Thyroid gland (tissue), 4 donors: ENCODE measurements at places on chromosomes 7 and 10. TPM values are rescaled to one million over a fixed set of nuclear protein-coding genes. Genes with fewer than 3 reads are reported as not detected.

GRCh38 chr10:110774069-110775019 is 97.4 kb upstream of the PDCD4 start:
- DNase-seq: no peak

The P4HA1 gene
- 24.8 TPM for total RNA-seq

DNA sequence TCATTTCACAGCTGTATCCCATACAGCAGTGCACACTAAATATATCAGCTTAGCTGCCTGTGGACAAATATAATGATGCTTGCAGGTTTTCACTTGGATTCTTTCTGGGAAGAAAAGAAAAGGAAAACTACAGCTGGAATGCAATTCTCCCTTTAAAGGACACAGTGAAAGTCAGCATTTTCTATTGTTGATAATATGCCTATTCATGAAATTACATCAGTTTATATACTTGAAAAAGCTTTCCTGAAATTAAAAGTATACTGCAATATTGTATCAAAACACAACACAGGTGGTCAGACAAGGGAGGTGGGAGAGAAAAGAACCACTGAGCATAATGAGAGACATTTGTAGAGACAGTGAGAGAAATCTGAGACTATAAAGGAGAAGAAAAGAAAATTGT is 20.3 kb downstream of the THSD7A start:
- DNase-seq: no peak

GRCh38 chr10:79483299-79483698 is 29.0 kb upstream of the EIF5AL1 start:
- no peak for DNase-seq

GRCh38 chr10:72321248-72322029 is 33.3 kb downstream of the DNAJB12 start:
- DNase-seq: no peak

The GNGT1 gene
- not detected for total RNA-seq

DNA sequence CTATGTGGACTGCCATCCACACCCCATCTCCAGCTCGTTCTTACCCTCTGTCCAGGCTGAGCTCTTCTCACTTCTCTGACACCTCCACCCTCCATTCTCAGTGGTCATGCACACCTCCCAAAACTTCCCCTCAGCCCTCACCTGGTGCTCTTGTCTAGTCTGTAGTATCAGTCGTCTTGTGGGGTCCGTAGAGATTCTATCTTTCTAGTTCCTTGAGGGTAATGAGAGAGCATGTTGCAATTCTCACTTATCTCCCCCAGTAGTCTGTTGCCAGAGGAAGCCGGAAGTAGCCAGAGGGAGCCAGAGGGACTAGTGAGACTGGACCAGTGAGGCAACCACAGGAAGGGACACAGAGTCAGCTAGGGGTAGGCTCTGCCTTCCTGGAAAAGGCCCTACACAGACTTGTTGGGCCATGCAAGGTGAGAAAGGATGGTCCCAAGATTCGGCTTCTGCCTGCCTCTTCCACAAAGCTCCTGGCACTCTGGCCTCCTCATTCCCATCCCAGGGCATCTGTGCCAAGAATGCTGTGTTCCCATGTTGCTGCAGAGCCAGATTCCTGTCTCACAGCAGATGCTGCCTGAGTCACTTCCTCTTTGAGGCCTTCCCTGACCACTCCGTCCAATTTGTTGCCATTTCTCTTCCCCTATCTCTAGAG is 50.6 kb upstream of the DUSP5 start:
- DNase-seq: no peak

- DNase-seq: no peak
Observed at GRCh38 chr7:36474283-36475010, 84.8 kb downstream of the ANLN start.

- no peak for DNase-seq
Observed at GRCh38 chr7:474605-475424, 44.8 kb downstream of the PDGFA start.

- no peak for DNase-seq
Observed at GRCh38 chr10:121702351-121703320, 104.4 kb upstream of the FGFR2 start.

GRCh38 chr10:102118867-102119266 is 1.3 kb downstream of the LDB1 start:
- peak; percentile 64 for DNase-seq

The SAMD9 gene
- 7.5 TPM for total RNA-seq

- no peak for DNase-seq
Observed at GRCh38 chr10:74329873-74330272, 178.9 kb downstream of the ADK start.

GRCh38 chr10:24176658-24177057 is 32.3 kb upstream of the KIAA1217 start:
- DNase-seq: no peak

The ABCB4 gene
- total RNA-seq: 3.7 TPM

The ZNF239 gene
- total RNA-seq: 8.7 TPM

GRCh38 chr7:9645756-9646155 is 1212.3 kb downstream of the NXPH1 start:
- DNase-seq: no peak

DNA sequence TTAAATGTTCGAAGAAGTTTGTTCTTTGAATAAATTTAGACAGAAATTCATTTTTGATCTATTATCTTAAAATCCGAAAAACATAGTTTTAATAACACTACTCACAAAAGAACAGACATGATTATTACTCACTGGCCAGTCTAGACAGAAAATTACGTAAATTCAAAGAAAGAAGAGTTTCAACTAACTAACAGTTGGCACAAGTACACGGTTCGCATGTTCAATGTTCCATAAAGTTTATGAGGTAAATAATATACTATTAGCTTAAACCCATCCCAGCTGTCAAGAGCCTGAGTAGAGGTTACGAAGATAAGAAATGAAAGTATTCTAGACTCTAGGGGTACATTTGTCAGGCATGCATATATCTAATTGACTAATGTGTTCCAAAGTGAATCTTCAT is 151.8 kb upstream of the ASAH2 start:
- no peak for DNase-seq

DNA sequence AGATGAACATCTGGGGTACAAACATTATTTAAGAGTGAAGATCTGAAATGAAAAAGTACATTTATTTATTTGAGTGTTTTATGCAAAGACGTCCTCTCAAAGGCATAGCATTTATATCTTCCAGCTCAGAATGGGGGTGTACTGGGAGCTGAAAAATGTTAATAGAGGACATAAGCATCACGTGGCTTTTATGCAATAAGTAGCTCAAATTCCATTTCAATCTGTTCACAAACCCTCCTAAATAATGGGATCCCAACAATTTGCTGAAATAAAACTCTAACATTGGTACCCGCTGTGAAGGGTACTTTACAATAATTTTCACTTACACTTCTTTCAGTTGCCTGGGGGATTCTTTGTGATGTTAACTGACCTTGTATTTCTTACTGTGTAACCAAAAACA is 172.0 kb downstream of the TAX1BP1 start:
- DNase-seq: no peak

DNA sequence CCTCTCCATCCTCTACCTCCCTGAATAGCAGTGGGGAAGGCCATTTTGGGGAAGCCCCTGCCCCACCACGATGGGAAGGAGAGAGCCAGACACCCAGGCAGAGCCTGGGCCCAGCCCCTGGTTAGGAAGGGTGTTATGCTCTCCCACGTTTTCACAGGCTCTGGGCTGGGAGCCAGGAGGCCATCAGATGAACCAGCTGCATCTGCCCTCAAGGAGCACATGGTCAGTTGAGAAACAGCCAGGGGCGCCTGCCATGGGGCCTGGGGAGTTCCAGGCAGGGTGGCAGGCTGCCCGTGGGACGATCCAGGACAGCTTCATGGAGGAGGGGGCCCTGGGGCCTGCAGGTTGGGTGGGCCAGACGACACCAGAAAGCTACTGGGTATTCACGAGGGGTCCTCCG is 47.5 kb downstream of the CAMK2B start:
- DNase-seq: peak; percentile 42

The OPN1SW gene
- not detected for total RNA-seq

DNA sequence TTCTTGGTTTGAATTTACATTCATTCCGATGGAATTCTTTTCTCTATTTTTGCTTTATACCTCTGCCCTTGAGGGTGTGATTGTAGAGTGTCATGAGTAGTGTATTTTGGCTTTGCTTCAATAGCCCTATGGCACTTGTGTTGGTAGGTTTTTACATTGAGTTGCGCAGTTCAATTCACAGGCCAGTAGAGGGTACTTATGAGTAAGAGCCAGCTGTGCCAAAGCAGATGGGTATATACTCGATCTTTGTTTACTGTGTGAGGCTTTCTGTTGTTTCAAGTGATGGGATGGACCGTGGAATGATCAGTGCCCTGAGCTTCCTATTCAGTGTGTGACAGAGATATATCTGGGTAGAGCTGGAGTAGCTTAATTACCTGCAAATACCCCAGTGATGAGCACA is 4.3 kb upstream of the AKR1C3 start:
- DNase-seq: no peak
